Activated naive CD4-positive, alpha-beta T cell (primary cell): ENCODE measurements at places on chromosomes 5 and 9.

DNA sequence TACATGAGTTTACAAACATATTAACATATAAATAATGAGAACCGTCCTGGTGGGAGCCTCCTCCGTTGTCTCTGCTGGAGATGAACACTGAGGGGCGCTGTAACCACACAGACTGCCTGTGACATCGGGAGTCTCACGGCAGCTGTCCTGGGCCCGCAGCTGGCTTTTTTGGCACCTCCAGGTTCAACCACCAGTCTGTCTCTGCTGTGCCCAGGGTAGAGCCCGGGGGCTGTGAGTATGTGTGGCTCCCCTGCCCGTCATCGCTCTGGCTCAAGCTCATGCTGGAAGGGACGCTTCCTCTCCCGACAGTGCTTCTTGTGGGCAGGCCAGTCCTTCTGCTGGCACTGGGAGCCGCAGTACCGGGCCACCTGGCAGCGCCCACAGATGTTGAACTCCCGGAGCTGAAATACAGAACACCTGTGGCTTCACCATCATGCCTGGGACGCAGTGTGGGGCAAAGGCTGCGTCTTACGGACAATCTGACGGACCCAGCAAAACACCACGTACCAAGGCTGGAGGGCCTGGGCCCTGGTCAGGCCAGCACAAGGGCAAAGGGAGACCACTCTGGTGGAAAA, 3.6 kb upstream of the DPH7 start:
- DNase-seq = no peak

DNA sequence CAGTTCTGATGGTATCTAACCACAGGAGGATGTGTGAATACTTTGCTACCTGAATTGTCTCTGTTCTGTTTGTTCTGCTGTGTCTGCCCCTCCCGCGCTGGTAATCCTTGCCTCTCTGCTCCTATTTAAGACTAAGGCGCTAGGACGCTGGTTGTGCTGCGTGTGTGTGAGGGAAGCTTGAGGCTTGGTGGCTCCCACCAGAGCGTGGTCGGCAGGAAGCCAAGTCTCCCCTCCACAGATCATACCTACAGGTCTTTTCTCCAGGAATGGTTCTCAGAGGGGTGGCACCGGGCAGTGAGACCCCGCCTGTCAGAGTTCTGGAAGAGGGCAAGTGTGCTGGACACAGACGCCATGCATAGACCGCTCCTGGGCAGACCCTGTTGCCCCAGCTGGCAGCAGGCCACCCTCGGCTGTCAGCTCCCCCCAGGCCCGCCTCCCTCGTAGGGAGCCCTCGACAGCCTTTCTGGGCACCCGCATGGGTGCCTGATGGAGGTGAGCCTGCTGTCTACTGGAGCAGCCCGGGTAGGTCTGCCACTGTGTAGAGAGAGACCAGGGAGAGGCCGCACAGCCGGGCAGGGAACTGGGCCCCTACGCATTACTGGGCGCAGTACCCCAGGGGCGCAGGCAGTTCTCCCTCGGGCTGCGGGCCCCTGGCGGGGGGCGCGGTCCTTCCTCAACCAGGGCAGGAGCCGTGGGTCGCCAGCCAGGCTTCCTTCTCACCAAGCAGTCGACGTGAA, 53.4 kb upstream of the ROR2 start:
- no peak for DNase-seq

DNA sequence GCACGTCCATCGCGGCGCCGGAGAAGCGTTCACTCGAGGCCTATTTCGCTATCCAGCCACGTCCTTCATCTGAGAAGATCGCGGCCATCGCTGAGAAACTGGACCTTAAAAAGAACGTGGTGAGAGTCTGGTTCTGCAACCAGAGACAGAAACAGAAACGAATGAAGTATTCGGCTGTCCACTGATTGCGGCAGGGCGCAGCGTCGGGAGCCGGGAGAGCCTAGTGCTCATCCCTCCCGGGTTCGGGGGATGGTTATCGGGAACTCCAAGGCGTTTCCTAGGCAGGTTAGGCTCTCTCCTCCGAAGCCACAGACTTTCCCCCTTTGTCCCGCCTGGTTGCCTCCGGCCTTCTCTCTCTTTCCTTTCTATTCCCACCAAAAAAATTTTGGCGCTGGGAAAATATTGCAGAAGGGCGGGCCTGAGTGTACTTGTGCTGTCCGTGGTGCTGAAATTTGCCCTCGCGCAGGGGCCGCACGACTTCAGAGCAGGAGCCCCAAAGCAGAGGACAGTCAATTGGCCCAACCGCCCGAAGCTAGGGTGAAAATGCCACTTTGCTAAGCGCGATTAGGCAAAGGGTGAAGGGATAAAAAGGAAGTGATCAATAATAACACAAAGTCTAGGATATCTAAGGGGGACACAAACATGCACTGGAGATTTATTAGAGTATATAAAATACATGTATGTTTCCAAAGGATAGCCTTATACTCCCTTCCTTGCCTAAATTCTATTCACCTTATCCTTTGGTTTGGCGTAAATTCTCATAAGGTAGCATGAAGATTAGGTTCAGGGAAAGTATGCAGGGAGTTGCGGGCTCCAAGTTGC, 1.8 kb downstream of the POU4F3 start:
- no peak for DNase-seq

- no peak for DNase-seq
These were observed 63.7 kb upstream of the CXCL14 start for GRCh38 chr5:135642488-135642870.

DNA sequence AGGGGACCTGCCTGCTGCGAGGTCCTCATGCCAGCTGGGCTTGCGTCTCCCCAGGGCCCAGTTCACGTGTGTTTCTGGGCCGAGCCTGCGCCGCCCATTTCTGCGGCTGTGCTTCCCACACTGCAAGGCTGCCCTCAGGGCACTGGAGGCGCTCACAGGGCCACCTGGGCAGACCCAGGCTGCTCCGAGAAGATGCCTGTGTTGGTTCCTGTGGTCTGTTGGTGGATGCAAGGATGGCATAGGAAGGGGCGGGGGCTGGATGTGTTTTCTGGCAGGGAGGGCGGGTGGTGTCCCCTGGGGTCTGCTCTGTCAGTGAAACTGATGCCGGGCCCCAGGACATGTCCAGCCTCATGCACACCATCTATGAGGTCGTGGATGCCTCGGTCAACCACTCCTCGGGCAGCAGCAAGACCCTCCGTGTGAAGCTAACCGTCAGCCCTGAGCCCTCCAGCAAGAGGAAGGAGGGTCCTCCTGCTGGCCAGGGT, 25.9 kb downstream of the NKD2 start:
- DNase-seq = no peak

DNA sequence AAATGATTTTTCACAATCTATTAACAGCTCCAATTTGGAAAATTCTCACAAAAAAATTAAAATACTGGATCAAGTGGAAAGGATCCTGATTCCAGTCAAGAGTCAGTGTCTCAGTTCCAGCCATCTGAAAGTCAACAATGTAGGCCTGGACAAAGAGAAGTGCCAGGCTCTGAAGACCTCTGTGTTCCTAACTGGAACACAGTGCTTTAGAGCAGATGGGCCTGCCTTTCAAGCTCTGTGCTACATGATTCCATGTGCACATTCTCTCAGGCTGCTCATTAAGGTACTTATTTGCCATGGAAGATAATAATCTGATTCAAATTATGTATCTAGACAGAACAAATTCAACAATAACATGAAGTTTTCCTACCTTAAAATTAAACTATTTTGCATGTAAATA, 30.2 kb upstream of the ALDH1A1 start:
- no peak for DNase-seq

- DNase-seq = no peak
These were observed 35.1 kb downstream of the ADRA1B start for GRCh38 chr5:159951387-159951786.

- DNase-seq = no peak
These were observed 155.2 kb downstream of the MEF2C start for GRCh38 chr5:88727705-88728313.

GRCh38 chr5:145718956-145719355, 116.2 kb downstream of the PRELID2 start:
- DNase-seq = no peak

- no peak for DNase-seq
These were observed 145.6 kb downstream of the LPAR1 start for GRCh38 chr9:110892689-110893088.

GRCh38 chr5:125033602-125034001, 287.2 kb upstream of the ZNF608 start:
- DNase-seq = no peak

GRCh38 chr5:20654033-20654432, 666.0 kb upstream of the CDH18 start:
- no peak for DNase-seq

GRCh38 chr5:180047667-180048066, 23.9 kb downstream of the RNF130 start:
- DNase-seq = no peak

DNA sequence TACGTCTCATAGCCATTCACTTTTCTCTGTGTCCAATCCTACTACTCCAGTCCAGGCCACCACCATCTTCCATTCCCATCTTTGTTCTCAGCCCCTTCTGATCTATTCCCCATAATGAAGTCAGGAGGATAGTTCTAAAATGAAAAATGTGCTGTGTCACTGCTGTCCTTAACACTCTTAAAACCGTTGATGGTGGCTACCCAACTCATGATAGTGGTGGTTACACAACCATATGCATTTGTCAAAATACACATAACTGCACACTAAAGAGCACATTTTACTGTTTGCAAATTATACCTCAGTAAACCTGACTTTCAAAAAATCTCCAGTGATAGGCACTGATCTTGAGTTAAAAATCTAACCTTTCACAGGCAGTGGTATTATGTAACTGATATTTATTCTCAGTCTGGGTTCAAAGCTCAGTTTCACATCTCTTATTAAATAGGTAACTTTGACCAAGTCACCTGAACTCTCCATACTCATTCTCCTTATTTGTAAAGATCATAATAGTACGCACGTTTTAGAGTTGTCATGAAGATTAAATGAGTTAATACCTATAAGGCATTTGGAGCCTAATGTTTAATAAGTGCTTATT, 24.6 kb upstream of the ADRB2 start:
- DNase-seq = no peak

DNA sequence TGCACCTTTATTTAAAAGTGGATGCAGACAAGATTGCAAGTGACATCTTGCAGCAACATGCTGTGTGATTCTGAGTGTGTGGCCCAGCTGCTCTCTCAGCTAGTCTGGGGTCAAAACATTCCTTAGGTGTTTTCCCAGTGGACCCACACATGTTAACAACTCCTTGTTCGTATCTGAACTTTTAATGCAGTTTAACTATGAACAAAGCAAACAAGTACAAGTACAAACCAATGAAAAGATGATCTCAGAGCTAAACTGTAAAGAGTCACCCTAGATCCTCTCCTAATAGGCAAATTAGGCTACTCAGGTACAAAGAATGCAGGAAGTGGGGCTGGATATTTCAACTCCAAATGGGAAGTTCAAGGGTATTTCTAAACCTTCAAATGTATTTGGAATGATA, 108.4 kb downstream of the ENTREP1 start:
- no peak for DNase-seq
